Aorta (tissue), 5 donors: ENCODE measurements at places on chromosomes 1 and 21.

DNA sequence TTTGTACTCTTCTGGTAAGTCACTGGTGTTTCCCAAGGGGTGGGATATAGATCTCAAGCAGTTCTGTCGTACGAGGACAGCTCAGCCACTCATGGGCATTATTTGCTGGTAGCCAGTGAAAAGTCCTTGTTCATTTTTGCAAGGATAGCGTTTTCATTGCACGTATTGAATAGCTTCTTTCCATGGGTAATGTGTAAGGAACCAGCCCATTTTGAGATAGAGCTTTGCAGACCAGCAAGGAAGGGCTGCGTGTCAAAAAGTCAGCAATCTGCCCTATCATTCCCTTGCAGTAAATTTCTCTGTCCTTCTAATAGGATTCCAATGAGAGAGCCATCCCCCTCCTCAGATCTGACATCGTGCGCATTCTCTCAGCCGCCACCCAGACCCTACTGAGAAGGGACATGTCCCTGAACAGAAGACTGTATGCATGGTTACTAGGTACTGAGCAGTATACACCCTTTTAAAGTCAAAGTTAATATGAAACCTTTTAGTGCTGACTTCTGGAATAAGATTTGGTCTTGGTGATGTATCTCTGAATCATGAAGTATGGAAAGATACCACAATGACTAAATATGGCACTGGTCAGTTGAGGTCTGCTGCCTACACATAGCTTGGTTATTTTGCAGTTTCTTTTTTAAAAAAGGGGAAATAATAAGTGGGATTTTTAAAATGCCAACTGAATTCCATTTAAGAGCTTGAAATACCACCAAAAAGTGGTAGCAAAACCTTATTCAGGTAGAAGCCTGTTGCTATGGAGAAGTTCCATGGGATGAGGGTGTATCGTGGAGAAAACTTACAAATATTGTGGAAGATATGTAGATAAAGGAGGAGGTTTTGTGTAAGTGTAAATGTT is 55.3 kb downstream of the DOP1B start:
- no peak for DNase-seq

GRCh38 chr1:159826441-159827101 is at the start of gene SLAMF8:
SLAMF8 (plus strand) TSS chr1:159826873; CDS start chr1:159826899, 26 bp downstream.
- DNase-seq: peak; percentile 81

- no peak for DNase-seq
Measured at GRCh38 chr1:231214918-231215680, 25.9 kb upstream of the GNPAT start.

- DNase-seq: no peak
Measured at GRCh38 chr1:245155272-245156040, 671 bp downstream of the KIF26B start.

DNA sequence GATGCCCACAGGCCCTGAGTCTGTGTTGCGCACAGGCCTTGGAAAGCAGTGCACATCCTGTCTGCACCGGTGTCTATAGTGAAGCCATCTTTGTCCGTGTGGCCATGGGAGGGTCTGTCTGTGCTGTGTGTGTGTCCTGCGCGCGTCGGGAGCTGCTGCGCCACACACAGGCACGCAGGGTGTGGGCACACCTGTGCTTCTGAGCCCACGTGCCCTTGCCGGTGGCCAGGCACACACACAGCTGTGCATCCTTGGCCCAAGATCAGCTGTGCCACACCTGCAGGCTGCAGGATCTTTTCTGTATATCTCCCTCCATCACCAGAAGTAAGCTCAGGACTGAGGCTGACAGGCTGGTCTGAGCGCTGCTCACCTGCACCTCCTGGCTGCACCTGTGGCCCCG is 3.2 kb upstream of the SAMD11 start:
- peak; percentile 45 for DNase-seq

DNA sequence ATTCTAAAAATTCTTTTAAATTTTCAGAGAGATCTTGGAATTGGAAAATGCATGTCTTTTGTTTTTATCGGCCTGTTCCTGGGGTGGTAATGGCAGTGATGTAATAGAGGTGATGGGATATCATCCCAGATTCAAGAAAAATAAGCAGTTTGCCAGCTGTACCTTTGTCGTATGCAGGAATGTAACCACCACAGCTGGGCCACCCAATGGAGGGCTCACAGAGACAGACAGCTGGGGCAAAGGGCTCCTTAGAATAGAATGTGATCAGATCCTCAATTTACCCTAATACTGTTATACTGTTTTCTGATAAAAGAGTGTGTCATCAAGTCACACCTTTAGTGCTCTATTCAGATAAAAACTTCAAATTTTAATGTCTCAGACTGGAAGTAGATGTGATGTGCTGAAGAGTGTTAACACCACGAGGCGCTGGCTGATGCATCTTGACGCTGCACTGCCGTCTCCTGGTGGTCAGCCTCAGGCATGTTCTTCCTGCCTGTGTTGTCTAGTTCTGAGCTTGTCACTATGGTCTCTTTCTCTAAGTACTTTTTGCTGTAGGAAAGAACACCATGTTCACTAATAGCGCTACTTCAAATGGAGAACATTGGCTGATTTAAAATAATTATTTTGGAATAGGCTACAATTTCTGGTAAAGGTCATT is 78.8 kb downstream of the C1orf21 start:
- no peak for DNase-seq

- no peak for DNase-seq
Measured at GRCh38 chr1:4215391-4215790, 315.3 kb upstream of the C1orf174 start.

DNA sequence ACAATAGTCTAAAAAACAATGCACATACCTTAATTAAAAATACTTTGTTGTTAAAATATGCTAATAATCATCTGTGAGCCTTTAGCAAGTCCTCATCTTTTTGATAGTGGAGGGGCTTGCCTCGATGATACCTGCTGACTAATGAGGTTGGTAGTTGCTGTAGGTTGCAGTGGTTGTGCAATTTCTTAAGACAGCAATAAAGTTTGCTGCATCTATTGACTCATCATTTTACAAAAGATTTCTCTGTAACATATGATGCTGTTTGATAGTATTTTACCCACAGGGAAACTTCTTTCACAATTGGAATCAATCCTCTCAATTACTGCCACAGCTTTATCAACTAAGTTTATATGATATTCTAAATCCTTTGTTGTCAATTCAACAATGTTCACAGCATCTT is 7.6 kb downstream of the C1orf87 start:
- DNase-seq: no peak

- no peak for DNase-seq
Measured at GRCh38 chr1:195236991-195237889, 1371.0 kb downstream of the KCNT2 start.

GRCh38 chr1:229027622-229028182 is 243.2 kb upstream of the RAB4A start:
- DNase-seq: no peak

GRCh38 chr1:39369565-39369964 is 121.9 kb upstream of the BMP8A start:
- no peak for DNase-seq

DNA sequence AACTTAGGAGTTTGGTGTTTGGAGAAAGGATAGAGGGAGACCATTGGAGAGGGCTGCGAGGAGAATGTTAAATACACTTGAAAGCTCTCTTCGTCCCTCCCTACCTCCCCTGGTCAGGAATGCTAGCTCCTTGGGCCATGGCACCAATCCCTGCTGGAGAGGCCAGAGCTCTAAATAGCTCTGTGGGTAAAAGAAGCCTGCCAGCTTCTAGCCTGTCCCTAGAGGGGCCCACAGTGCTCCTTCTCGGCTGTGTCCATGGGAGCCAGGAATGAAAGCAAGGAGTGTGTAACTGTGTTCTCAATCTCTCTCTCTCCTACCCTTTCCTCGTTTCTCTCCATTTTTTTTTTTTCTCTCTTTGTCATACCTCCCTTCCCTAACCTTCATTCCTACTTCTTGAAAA is at the start of gene CCDC190:
TSS of gene CCDC190 (minus strand) at position 75 of the 400 bp plus-strand sequence. CDS start 1,529 bp downstream, outside the sequence.
- peak; percentile 80 for DNase-seq
